ENCODE measurements at places on chromosomes 12 and 14.
A peak's percentile ranks its signal among the peaks of the same experiment; 100 is the strongest.

- no peaks in the 10 kb centered on the region for H3K36me3 ChIP-seq
- H3K27ac ChIP-seq: no peak overlapping the region
- H3K4me1 ChIP-seq: no peaks in the 10 kb centered on the region
- H3K4me3 ChIP-seq: no peak overlapping the region
- DNase-seq: no peak
These were observed 29.3 kb upstream of the RASSF8 start for GRCh38 chr12:25929142-25929541.

DNA sequence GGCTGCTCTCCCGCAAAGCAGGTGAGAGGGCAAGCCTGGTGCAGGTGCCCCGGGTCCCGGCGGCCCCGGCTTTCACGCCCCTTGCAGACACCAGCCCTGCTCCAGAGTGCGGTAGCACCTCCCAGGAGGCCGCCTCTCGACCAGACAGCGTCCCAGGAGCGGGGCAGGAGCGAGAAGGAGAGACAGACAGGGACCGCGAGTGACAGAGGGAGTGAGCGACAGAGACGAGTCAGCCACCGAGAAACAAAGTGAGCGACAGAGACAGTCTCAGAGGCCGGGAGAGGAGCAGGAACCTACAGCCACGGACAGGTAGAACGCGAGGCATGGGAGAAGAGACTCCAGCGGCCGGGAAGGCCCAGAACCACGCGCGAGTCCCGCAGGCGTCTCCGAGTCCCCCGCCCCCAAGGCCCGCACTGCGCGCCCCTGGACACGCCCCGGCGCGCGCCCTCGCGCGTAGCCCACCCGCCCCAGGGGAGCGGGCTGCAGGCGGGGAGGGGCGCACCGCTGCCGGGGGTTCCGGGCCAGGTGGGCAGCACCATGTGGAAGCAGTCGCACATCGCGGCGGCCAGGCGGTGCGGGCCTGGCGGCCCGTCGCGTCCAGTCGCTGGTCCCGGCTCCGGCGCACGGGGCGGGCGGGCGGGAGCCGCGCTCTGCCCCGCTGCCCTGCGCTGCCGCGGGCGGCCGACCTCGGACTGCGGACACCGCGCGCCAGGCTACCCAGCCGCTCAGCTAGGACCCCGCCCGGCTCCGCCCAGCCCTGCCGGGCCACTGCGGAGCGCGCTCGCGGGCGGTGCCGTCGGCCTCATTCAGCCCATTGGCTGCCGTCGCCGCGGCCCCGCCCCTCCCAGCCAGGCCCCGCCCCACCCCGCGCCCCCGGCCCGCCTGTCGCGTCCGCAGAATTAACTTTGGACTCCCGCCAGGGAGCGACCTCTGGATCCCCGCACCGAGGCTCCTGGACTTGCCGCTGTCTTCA is at the start of gene AHNAK2:
Gene AHNAK2, minus strand, starts transcription at position 694 of the 973 bp plus-strand sequence. Its CDS starts 137 bp downstream, at position 557.
- H3K27me3 ChIP-seq: no peaks in the 10 kb centered on the region
- DNase-seq: peak; percentile 87
- H3K4me3 ChIP-seq: no peak within 1 kb of the TSS
- H3K27ac ChIP-seq: no peak within 1 kb of the TSS
- no peaks in the 10 kb centered on the region for H3K4me1 ChIP-seq
- H3K36me3 ChIP-seq: no peaks in the 10 kb centered on the region

DNA sequence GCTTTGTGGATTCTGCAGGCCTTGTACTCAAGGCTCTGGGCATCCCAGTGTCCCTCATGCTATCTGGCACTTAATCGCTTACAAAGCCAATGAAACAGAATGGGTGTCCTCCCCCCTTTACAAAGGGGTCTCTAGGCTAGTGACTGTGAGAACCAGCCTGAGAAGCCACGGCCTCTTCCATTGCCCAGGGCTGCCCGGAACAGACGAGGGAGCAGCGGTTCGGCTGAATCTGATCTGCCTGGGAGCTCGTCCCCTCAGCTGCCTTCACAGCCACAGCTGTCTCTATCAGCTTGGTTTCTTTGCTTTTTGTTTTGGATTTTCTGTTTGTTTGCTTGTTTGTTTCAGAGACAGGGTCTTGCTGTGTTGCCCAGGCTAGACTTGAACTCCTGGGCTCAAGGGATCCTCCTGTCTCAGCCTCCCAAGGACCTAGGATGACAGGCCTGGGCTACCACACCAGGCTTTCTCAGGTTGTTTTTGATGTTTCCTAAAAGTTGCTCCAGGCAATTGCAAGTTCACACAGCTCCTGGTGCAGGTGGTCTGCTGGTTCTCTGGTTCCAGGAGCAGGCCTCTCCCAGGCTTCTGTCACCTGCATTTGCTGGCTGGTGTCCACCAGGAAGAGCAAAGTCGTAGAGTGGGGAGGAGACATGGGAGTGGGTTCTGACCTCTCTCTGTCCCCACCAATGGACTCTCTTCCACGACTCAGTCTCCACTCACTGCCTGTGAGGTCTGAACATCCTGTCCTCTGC is 10.9 kb upstream of the RIN3 start:
- no peaks in the 10 kb centered on the region for H3K36me3 ChIP-seq
- no peak for DNase-seq
- H3K4me3 ChIP-seq: no peak overlapping the region
- H3K27ac ChIP-seq: no peak overlapping the region

DNA sequence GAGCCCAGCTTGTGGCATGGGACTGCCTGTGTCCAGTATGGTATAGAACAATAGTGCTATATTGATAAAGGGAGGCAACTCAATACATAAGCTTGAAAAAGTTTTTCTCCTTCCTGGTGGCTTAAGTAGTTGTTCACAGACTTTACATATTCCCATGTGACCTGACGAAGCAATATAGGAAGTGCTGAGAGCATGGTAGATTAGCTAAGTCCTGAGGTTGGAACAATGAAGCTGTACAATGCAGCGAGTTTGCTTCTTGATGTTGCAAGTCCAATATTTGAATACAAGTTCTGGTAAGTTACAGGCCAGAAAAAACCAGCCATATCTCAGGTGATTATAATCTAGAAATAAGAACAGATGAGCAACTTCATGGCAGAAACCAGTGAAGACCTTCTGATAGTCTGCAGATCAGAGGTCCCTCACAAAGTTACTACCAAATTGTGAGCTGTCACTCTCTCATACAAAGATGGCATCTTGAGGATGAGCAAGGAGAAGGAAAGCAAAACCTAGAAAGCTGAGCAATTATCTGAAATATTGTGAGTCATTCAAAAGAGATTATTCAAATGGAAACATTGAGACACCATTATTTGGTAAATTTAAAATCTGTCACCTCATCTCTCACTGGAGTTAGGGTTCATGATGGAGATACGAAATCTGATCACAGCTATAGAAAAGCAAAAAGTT is 72.9 kb upstream of the BTG1 start:
- H3K36me3 ChIP-seq: no peaks in the 10 kb centered on the region

GRCh38 chr12:129873833-129874208 is 30.0 kb downstream of the TMEM132D start:
- peaks cover 27% of the 10 kb centered on the region for H3K4me1 ChIP-seq
- H3K27ac ChIP-seq: no peak overlapping the region
- no peaks in the 10 kb centered on the region for H3K36me3 ChIP-seq
- H3K27me3 ChIP-seq: no peaks in the 10 kb centered on the region
- DNase-seq: no peak

DNA sequence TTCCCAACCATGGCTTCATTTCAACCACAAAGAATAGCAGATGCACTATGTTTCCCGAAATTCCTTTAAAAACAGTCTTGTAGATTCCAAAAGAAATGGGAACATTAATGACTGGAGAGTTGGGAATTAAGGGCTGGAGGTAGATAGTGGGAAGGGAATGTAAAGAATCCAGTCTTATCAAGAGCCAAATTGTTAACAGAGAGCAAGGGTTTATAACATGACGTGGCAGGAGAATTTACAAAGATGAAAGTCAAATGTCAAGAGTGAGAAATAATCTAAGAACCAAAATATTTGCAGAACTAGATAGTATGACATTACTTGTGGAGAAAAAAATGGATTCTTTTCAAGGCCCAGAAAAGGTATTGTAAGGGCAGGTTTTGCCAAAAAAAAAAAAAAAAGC is 200.9 kb downstream of the GRIN2B start:
- DNase-seq: peak; percentile 73
- peaks cover 3% of the 10 kb centered on the region for H3K27me3 ChIP-seq

GRCh38 chr12:51898506-51898905 is 8.8 kb upstream of the ACVRL1 start:
- peaks cover 3% of the 10 kb centered on the region for H3K4me1 ChIP-seq
- H3K4me3 ChIP-seq: no peak overlapping the region
- no peak for DNase-seq
- no peak overlapping the region for H3K27ac ChIP-seq
- H3K27me3 ChIP-seq: no peaks in the 10 kb centered on the region

- no peaks in the 10 kb centered on the region for H3K4me1 ChIP-seq
- no peak overlapping the region for H3K27ac ChIP-seq
- no peak overlapping the region for H3K4me3 ChIP-seq
- H3K27me3 ChIP-seq: no peaks in the 10 kb centered on the region
These were observed 868.6 kb downstream of the LRFN5 start for GRCh38 chr14:42475289-42475688.

DNA sequence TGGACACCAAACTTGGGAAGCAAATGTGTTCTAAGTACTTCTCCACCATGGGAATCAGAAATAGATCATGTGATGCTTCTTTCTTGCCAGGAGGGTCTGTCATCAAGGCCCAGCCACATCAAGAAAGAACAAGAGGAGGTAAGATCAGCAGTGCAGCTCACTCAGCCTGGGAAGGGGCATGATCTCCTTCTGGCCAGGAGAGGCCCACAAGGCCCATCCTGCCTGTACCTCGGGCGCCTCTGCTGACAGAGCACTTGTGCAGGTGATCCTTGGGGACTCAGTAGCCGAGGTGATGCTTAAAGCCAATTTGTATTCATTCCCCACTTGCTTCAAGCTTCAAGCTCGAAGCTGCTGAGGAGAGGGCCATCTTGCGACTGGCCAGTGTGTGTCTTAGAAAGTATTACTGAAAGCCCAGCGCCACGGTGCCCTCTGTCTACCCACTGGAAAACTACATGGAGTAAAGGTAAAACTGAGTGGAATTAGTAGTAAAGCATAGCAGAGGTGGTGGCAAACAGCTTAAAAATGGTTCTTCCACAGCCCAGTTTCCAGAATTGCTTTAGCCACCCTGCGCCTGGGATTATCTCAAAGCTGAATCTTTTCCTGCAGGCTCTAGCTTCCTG is 26.2 kb downstream of the RTRAF start:
- H3K27ac ChIP-seq: no peak overlapping the region
- peaks cover 2% of the 10 kb centered on the region for H3K4me1 ChIP-seq
- H3K4me3 ChIP-seq: no peak overlapping the region

GRCh38 chr12:126431767-126432166 is 1366.5 kb downstream of the AACS start:
- no peaks in the 10 kb centered on the region for H3K36me3 ChIP-seq
- H3K4me1 ChIP-seq: no peaks in the 10 kb centered on the region
- no peak for DNase-seq
- H3K27me3 ChIP-seq: no peaks in the 10 kb centered on the region
- no peak overlapping the region for H3K4me3 ChIP-seq
- no peak overlapping the region for H3K27ac ChIP-seq

DNA sequence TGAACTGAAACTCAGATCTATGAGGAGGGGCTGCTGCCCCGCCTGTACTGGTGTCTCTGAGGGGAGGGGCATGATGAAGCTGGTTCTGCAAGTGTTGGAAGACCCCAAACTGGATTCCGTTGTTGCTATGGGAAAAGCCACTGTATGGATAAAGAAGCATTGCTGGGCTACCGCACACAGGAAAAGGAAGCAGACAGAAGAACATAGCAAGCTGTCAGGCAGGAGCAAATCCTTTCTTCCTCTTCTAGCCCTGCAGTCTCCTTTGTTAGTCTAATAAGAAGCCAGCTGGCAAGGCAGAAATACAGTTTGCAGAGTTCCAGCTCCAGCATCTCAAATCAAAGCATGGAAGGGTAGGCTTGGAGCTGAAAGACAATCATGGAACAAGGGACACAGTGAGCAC is 26.3 kb upstream of the NR1H4 start:
- H3K27ac ChIP-seq: no peak overlapping the region
- no peaks in the 10 kb centered on the region for H3K36me3 ChIP-seq
- no peak for DNase-seq
- H3K4me1 ChIP-seq: no peaks in the 10 kb centered on the region
- H3K4me3 ChIP-seq: no peak overlapping the region

- DNase-seq: peak; percentile 51
- H3K27me3 ChIP-seq: no peaks in the 10 kb centered on the region
- no peak overlapping the region for H3K27ac ChIP-seq
- H3K36me3 ChIP-seq: peaks cover 8% of the 10 kb centered on the region
- H3K4me3 ChIP-seq: peak overlapping the region; percentile 93
- H3K4me1 ChIP-seq: peaks cover 2% of the 10 kb centered on the region
These were observed 653 bp downstream of the PA2G4 start for GRCh38 chr12:56104815-56105608.

GRCh38 chr12:31423405-31423804 is 97.5 kb upstream of the SINHCAF start:
- H3K4me3 ChIP-seq: no peak overlapping the region
- DNase-seq: no peak
- H3K4me1 ChIP-seq: no peaks in the 10 kb centered on the region
- no peak overlapping the region for H3K27ac ChIP-seq
- no peaks in the 10 kb centered on the region for H3K36me3 ChIP-seq
- H3K27me3 ChIP-seq: no peaks in the 10 kb centered on the region

- H3K4me1 ChIP-seq: no peaks in the 10 kb centered on the region
- H3K27me3 ChIP-seq: no peaks in the 10 kb centered on the region
- no peaks in the 10 kb centered on the region for H3K36me3 ChIP-seq
- no peak for DNase-seq
- H3K4me3 ChIP-seq: no peak overlapping the region
These were observed 308.4 kb downstream of the SEC23A start for GRCh38 chr14:38794677-38795076.

DNA sequence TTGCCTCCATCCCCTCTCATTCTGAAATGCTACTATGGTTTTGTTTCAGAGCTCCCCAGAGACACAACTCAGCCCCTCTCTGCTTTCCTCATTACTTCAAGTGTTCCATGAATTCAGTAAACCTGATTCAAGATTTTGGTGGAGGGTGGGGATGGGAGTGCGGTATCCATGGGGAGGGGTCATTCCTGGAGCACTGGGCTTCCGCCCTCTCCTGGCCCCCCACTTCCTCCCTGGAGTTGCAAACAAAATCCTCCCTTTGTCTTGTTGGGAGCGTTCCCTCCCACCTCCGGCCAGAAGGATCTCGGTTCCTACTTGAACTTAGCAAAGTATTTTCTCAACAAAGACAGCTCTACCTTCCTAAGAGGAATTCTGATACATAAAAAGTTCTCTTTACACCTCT is 71.8 kb upstream of the LTA4H start:
- no peak overlapping the region for H3K27ac ChIP-seq
- no peak for DNase-seq
- H3K4me1 ChIP-seq: peaks cover 2% of the 10 kb centered on the region
- no peaks in the 10 kb centered on the region for H3K27me3 ChIP-seq
- no peak overlapping the region for H3K4me3 ChIP-seq

GRCh38 chr12:106845902-106846301 is 71.4 kb downstream of the RIC8B start:
- no peak overlapping the region for H3K4me3 ChIP-seq
- H3K36me3 ChIP-seq: no peaks in the 10 kb centered on the region
- peak; percentile 38 for DNase-seq

GRCh38 chr12:25670076-25671055 is 117.3 kb upstream of the LMNTD1 start:
- H3K4me3 ChIP-seq: no peak overlapping the region
- H3K36me3 ChIP-seq: no peaks in the 10 kb centered on the region

DNA sequence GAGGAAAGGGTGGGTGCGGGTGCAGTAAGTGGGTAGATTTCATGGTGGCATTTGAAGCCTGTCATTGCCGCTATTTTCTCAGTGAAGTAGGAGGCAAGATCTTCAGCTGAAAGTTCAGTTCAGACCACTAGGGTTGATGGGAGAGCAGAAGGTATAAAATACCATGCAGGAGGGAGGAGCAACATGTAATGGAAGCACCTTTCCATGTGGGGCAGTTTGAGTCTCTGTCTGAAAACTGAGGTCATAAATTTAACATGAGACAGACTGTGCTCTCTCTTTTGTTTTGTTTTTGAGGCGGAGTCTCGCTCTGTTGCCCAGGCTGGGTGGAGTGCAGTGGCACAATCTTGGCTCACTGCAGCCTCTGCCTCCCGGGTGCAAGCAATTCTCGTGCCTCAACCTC is 22.7 kb downstream of the LRRC74A start:
- no peak overlapping the region for H3K4me3 ChIP-seq
- H3K27ac ChIP-seq: no peak overlapping the region
- DNase-seq: peak; percentile 50

Measured in mesendoderm (in vitro differentiated cells).